NCI-H446 (cell line): ENCODE measurements at places on chromosomes 7 and 10.

- DNase-seq, result no peak
Observed at GRCh38 chr10:117509573-117509972, 33.0 kb upstream of the EMX2 start.

DNA sequence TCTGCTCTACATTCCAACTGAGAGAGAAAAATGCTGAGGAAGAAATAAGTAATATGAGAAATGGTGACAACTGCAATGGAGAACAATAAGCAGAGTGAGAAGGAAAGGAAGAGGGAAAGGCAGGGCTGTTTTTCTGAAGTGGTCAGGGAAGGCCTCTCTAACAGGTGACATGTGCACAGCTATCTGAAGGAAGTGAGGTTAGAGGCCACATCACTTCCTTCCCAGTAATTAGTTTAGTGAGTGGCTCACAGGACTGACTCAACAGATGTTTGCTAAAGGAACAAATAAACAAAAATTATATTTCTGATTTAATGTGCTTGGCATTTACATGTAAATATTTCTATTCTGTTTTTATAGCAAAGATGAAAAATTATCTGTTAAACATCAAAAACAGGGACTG, 77.9 kb downstream of the ARHGAP21 start:
- no peak for DNase-seq

DNA sequence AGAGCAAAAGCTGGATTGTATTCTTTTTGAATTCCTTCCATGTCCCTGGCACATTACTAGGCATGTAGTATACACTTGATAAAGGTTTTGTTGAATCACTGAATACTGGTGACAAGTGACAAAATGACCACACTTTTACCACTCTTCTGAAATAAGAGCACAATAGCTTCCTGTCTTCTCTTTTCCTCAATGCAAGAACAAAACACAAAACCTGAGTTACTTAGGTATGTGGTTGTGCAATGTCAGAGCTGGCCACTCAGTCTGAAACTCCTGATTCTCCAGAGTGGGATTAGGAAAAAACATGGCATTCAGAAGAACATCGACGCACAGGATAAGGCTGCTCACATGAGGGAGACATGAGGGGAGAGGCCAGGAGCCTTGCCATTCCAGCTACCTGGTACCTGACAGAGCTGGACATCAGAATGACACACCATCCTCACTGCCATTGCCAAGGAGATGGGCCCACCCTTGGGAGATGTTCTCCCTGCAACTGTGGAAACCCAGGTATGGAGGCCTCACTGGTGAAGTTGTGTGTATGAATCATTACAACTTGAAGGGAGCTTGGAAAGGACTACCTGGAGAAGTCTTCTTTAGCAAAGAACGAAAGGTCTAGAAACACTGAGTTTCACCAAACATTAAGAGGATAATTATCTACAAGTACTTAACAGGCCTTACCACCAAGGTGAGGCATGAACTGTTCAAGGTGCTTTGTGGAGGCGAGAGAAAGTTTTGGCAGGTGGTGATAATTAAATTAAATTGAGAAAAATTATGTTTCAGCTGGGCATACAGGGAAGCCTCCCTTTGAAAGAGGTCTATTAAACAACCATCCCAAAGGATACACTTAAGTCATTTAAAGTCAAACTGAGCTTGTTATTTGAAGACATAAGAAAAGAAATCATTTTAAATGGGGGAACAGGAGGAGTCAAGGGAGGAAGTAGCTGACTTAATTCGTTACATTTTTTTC, 246.5 kb upstream of the AOAH start:
- no peak for DNase-seq

DNA sequence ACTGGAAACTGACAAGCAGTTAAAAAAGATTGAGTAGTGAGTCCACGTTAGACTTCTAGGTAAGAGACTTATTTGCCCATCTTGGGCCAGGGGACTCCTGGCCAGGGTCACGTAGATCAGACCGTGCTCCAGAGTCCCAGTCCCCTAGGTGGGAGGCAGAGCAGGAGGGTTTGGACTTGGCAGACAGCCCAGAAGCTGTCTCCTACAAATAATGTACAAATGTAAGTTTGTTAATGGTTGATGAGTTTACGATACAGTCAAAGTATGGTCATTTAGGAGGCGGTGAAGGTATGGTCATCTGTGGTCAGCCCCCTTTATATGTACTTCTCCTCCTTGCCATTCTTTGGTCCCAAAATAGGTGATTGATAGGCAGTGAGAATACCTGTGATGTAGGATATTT, 28.2 kb downstream of the INPP5F start:
- peak; percentile 4 for DNase-seq

DNA sequence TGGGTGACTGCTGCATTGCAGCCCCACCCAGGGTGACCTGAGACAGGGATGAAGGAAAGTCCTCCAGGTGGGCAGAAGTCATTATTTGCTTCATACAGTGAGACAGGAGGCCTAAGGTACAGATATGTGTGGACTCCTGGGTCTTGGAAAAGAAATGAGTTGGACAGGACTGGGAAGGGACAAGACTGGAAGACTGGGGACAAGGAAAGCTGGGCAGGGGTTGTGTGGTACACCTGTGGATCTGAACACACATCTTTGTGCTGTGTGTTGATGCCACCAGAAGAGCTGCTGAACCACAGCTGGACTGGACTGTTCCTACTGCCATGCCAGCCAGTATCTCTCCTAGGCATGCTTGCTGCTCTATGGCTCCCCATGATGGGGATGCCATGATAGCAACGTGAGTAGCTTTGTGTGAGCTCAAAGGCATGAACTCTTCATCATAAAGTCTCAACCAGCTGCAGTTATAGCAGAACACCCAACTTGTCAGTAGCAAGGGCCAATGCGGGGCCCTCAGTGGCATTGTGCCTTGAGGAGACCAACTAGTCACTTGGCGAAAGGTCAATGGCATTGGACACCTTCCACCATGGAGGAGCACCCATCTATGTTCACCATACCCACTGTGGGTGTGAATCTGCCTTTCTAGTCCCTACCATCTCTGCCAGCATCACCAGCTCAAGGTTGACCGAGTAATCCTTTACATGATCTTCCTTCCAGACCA, 76.0 kb upstream of the GRB10 start:
- DNase-seq, result no peak

- DNase-seq, result peak; percentile 84
Observed at GRCh38 chr10:78805176-78805575, 263.6 kb upstream of the ZMIZ1 start.

DNA sequence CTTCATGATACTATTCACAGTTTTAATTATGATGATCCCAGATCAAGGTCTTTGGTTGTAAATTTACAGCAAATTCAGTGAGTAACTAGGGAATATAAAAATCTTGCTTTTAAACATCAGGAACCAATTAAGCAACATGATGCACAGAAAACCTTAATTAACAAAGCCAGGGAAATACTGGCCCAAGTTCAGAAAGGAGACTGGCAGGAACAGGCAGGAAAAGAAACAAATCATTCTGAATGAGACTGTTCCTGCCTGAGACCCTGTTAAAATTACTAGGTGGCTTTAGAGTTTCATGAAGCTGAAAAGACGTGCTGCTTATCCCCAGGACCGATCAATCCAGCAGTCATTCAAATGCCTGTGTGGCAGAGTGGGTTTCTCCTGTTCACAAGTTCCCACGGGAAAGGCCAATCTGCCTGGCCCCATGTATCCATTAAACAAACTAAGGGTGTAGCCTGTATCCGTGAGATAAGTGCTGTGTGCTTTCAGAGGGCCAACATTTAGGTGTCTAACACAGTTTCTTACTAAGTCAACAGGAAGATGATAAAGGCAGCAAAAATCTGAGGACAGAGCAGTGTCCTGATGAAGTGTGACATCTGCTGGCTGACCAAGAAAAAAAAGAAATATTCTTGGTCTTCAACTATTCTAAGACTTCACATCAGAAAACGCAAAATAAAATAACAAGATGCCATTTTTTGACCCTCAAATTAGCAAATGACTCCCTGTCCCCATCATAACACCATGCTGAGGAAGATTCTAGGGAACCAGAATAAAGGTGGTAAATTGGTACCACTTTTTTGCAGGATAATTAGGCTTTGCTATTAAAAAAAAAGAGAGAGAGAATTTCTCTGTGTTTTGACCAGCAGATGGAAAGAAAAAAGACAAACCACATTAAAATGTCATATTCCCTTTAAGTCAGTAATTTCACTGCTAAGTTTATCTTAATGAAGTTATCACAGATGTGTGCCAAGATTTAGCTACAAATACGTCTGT, 34.2 kb downstream of the PUS7 start:
- DNase-seq, result no peak

DNA sequence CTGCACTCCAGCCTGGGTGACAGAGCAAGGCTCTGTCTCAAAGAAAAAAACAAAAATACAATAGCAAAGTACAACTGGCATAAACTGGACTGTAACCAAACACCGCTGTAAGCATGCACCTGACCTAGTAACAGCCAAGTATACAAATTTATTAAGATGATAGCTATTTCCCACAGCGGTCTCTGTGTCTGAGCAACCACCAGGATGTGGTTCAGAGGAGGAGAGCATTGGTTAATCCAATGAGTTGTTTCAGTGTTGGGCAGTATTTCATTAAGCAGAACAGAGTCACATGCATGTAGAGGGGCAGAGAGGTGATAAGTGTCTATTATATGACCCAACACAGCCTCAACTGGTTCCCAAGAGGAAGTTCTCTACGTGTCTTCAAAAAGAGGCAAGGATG, 4.0 kb downstream of the SLC16A12 start:
- no peak for DNase-seq

GRCh38 chr7:7417414-7417813, 118.3 kb downstream of the COL28A1 start:
- DNase-seq, result no peak

GRCh38 chr7:125098377-125098970, 168.8 kb upstream of the POT1 start:
- no peak for DNase-seq

DNA sequence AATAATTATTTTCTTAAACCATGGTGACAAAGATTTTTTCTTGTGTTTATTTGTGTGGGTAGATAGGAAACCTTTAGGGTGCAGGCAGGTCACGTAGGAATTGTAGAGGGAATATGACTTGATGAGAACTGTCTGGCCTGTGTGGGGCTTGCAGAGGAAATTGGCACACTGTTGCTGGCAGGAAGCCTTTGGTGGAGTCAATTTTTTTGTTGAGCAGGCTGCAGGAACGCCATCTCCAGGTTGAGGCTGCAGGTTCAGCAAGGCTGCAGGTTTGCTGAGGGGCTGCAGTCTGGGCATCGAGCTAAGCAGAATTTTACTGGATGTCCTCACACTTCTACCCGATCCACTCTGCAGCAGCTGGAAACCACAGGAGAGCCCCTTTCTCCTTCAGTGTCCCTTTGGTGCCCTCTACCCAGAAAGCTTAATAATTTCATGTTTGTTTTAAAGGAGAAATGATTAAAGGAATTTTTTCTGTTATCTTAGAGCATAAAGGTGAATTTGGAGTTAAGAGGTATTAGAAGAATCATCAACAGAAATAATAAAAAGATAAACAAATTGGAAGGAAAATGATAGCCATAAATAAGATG, 37.0 kb downstream of the TBC1D12 start:
- peak; percentile 6 for DNase-seq

DNA sequence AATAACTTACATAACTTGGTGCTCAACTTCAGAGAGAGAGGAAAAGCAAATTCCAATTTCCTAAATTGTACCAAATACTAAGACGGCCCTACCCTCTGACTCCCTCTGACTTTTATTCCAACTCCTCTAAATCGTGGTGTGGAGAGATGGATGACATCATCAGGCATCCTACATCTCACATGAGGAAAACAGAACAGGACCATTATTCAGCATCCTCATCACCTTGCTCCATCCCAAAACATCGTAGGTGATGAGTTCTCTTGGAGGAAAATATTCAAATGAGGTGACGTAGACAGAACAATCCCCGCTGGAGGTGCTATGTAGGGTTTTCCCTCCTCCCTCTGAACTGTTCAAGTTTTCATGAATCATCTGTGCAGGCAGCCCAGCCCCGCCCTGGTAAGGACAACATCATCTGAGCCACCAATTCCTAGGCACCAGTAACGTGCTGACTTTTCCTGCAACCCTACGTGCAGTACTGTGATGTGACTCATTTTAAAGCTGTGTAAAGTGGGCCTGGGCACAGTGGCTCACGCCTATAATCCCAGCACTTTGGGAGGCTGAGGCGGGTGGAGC, 167.2 kb downstream of the CALN1 start:
- DNase-seq, result no peak
